ENCODE measurements at places on chromosomes 3 and 15.

DNA sequence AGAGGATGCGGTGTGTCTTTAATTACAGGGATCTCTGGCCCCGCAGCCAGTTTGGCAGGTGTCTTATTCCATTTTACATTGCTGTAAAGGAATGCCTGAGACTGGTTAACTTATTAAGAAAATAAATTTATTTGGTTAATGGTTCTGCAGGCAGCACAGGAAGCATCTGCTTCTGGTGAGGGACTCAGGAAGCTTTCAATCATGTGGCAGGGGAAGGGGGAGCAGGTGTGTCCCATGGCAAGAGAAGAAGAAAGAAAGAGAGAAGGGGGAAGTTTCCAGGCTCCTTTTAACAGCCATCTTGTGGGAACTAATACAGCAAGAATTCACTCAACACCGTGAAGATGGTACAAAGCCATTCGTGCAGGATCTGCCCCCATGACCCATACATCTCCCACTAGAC lies 128.0 kb upstream of the CRBN start:
- no peak for DNase-seq

DNA sequence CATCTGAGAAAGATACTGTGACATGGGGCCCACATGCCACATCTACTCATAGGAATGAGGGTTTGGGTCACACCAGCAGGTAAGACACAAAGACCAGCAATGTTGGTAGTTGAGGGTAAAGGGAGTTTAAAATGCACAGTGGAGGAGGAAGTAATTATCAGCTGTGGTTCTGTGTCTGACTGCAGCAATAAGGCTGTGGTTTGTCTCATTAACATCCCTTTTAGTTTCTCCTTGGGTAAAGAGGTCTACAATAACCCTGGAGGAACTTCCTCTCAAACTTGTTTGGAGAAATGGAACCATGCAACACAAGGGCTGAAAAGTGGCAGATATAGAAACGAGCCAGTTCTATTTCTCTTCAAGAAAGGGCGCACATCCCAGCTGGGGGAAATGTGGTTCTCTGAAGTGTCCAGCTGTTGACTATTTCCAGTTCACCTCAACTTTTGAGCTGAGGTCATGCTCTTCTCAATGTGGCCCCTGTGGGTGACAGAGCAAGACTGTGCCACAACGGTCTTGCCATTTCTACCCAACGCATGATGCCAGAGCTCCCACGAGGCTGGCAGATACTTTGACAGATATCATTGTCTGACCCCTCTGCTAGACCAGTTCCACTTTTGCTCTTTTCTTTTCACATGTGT lies 234.3 kb downstream of the SQOR start:
- no peak for DNase-seq

- no peak for DNase-seq
Observed at GRCh38 chr15:90981681-90982080, 12.7 kb downstream of the PRC1 start.

DNA sequence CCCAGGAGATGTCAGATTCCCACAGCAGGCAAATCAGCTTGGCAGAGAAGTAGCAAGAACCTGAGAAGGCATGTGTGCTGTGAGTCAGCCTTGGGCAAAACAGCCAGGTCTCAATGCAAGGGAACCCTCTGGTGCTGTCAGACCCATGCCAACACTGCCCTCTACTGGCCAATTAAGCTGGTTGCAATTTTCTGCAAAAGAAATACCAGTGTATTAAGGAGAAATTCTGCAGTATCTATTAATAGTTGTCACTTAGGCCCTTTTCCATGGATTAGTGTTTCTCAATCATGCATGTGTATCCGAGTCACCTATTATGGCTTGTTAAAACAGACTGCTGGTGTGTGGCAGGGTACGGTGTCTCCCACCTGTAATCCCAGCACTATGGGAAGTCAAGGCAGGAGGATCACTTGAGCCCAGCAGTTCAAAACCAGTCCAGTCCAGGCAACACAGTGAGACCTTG lies 26.2 kb downstream of the MAP4 start:
- peak; percentile 93 for DNase-seq

DNA sequence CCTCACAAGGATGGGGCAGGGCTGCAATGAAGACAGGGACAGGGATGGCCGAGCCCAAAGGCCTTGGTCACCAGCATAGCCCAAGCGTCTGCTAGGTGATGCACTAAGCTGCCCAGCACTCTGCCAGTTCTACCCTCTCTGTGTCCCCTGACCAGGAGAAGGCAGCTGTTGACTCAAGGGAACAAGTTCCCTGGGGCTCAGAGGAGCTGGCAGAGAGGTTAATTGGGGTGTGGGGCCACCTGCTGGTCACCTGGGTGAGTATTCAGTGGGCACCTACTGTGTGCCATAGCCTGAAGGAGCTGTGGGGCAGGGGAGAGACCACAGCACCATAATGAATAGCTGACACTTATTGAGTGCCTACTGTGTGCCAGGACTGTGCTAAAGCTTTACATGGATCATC lies 22.0 kb upstream of the DOCK3 start:
- DNase-seq: no peak

GRCh38 chr3:11907667-11908660 lies 61.3 kb upstream of the TAMM41 start:
- DNase-seq: no peak

DNA sequence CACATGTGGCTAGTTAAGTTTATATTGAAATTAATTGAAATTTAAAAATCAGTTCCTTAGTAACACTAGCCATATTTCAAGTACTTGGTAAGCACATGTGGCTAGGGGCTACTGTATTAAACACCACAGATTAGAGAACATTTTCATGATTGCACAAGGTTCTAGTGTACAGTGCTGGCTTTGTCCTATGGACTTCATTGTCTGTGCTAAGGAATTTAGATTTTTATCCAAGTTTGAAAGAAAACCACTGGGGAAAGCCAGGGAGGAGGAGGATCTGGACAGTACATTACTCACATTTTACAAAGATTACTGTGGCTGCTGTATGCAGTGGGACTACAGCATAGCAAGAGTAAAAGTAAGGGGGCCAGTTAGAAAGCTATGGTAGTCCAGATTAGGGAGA lies 13.9 kb downstream of the STAC start:
- no peak for DNase-seq

- no peak for DNase-seq
Observed at GRCh38 chr3:97575742-97576141, 188.8 kb upstream of the ARL6 start.

DNA sequence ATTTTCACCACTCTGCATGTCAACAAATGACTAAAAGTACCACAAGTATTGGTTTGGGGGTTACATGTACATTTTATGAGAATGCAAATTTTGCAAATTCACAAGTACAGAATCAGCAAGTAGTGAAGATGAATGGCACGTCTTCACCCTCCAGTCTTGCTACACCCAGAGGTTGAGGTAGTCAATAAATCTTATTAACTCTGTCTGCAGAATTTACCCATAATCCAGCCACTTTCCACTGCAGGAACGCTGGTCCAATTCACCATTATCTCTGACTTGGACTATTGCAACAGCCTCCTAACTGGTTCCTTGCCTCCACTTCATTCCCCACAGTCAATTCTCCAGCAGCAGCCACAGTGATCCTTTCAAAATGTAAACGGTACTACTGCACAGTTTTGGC lies 10.6 kb downstream of the PSMA4 start:
- DNase-seq: no peak

All from pons (tissue), 1 donor.